ENCODE measurements at places on chromosomes 4 and X. TPM values are rescaled to one million over a fixed set of nuclear protein-coding genes. Genes with fewer than 3 reads are reported as not detected.

- DNase-seq = peak; percentile 68
Measured at GRCh38 chrX:56813318-56813837, 84.3 kb downstream of the NBDY start.

DNA sequence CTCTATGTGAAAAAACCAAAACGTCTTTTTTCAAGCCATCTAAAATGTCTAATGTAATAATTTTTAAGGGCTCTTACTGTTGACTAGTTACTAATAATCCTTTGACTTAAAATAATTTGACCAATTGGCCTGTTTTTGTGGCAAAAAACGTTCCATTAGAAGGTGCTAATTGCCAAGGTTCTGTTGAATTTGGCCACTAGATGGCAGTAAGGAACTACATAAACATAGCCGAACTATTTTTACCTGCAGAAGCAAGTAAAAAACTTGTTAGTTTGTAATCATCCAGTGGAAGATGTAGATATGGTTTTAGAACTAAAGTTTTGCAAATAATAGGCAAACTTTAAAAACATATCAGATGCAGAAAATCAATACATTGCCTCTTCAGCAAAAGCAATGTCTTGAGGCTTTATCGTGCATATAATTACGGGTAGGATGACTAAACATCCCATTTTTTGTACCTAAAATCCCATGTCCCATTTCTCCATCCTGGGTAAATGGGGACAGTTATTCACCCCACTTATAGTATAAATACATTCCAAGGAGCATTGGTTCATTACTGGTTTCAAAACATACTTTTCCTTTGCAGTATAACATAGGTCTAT is 57.6 kb downstream of the PROM1 start:
- DNase-seq = peak; percentile 50

GRCh38 chr4:165524532-165525190 is 145.9 kb downstream of the CPE start:
- no peak for DNase-seq

DNA sequence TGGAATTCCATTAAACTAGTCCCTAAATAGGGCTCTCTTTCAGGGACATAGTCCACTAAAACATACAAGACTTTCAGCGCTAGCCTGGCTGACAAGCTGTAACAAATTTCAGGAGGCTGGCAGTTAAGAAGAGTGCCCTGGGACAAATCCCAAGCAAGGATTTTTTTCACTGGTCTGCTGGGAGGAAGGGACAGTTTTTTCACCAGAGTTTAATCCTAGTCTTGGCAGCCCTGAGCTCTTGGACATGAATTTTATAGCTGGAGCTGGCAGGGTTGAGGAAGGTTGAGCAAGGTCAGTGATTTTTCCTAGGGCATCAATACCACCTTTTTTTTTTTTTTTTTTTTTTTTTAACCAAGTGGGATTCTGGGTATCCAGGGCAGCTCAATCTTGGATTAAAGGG is 184.4 kb downstream of the SH2D1A start:
- no peak for DNase-seq

The ARHGEF38 gene
- not detected for total RNA-seq

DNA sequence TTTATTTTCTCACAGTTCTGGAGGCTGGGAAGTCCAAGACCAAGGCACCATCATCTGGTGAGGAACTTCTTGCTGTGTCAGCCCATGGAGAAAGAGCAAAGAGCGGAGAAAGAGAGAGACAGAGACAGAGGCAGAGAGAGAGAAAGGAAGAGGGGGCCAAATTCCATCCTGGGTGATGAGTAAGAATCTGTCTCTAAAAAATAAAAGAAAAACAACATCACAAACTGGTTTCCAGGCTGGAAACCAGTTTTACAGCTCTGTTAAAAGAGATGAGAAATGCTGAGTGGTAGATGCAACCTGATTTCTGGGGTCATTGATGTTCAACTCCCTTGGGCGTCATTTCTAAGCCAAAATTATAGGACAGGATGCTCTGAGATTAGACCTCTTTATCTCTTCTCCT is 72.9 kb downstream of the SHOX start:
- DNase-seq = no peak

The USP17L13 gene
- not detected for total RNA-seq

- peak; percentile 56 for DNase-seq
Measured at GRCh38 chrX:136211766-136212556, 39.2 kb downstream of the MAP7D3 start.

GRCh38 chr4:178414881-178415446 is 972.7 kb upstream of the AGA start:
- no peak for DNase-seq

The AWAT1 gene
- total RNA-seq = not detected

GRCh38 chr4:147365396-147365795 is 115.5 kb upstream of the EDNRA start:
- DNase-seq = no peak

DNA sequence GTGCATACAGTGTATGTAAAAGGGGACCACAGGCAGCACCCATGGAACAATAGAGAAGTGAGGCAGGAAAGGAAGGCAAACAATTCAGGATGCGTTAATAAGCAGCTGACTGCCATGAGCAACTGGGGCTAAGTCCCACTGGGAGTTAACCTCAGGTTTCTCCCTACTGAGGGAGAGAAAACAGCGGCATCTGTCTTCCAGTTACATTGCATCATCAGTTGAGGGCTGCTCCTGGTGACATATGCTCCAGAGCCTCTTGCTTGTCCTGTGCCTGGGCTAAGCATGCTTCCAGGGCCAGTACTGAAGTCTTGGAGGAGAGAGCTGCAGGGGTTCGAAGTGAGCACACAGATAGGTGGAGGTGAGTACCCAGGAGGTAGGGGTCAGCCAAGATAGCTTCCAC is 24.3 kb downstream of the RAI2 start:
- DNase-seq = no peak

The NDST4 gene
- 0.12 TPM for total RNA-seq

DNA sequence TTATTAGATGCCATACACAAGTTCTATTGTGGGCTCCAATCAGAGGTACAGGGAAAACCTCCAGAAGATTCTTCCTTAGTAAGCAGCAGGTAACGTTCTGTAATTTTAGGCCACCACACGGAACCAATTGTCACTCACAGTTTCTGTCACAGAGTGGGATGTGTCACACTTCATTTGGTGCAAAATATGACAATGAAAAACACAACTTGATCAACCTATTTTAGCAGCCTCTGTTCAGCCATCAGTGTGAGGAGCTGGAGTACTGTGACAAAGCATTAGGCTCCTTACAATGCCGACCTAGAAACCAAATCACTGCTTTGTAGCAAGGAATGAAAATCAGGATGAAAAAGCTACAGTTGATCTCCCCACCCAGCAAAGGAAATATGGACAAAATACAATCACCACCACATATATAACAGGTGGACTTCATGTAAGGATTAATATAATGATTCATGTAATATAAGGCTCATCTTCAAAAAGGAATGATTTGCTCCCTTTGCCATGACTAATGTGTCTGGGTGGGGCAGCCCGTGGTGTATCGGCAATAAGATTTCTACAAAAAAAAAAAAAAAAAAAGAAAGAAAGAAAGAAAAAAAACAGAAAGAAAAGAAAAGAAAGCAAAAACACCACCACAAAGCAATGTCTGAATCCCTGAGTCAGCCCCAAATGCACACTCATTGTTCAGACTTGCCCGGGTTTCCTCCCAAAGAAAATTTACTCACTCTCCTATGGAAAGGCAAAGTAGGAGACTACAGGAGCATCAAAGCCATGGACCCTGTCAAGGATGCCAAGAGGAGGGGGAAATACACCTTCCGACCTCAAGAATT is 36.0 kb downstream of the SLC9A7 start:
- peak; percentile 42 for DNase-seq

DNA sequence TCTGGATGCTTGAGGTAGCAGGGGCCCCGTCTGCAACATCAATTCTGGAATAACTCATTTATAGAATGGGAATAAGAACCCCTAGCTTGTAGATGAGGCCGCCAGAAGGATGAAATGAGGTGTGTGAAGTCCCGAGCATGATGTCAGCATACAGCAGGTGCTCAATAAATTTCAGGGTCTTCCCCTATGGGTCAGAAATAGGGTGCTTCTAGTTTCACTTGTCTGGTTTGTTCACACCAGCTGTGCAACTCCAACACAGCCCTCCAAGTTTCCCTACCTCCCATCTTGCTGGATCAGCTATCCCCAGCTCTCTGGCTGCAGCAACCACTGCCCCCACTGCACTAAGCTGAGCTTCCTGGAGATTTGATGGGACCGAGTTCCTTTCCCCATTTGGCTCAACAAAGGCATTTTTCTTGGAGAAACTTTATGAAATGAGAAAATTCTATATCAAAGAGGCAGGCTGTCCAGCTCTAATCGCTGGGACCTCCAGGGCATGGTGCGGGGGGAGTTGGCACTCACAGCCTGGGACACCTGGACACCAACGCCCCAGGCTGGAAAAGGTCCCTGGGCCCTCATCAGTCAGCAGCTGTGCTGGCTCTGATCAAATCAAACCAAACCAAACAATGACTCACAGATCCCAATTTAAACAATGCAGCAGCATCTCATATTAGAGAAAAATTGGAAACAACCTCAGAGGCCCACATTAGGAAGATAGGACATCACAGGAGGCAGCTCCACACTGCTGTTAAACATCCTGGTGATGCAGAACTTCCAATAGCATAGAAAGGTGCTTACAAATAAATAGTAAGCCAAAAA is 13.3 kb downstream of the SLC2A9 start:
- peak; percentile 52 for DNase-seq

The ATG4A gene
- total RNA-seq = 31.2 TPM

- no peak for DNase-seq
Measured at GRCh38 chr4:129532573-129532972, 436.6 kb downstream of the C4orf33 start.

GRCh38 chr4:136562834-136563233 is 969.5 kb downstream of the PCDH18 start:
- DNase-seq = no peak

GRCh38 chr4:8891255-8891645 is 19.6 kb upstream of the HMX1 start:
- no peak for DNase-seq

DNA sequence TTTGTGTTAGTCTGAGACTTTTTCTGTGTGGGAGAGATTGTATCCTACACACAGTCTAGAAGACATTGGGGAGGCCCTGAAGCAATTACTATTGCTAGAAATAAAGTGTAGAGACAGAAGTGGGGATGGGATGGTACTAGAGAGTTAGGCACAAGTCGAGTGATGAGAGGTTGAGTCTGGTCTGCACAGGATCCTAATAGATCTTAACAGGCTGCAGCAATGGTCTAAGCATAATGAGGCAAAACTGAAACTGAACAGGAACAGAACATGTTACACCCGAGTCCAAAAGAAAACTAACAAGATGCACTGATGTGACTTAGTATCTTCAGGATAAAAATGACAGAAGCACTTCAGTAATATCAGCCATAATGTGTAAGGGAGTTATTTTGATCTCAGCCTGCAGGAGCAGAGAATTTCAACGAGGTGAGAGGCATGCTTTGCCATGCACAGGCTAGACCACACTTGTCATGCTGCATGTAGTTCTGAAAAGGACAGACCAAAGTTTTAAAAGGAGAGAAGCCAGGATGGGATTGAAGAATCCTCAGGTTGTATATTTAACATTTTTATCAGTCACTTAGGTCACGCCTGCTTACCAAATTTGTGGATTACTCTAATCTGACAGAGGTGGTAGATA is 205.8 kb upstream of the BOD1L1 start:
- no peak for DNase-seq

The TMEM35A gene
- 3.5 TPM for total RNA-seq

DNA sequence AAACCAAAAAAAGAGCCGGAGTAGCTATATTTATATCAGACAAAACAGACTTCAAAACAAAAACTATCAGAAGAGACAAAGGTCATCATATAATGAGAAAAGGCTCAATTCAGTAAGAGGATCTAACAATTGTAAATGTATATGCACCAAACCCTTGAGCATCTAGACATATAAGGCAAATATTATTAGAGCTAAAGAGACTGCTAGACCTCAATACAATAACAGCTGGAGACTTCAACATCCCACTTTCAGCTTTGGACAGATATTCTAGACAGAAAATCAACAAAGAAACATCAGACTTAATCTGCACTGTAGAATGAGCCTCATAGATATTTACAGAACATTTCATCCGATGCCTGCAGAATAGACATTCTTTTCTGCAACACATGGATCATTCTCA is 4.8 kb upstream of the PROM1 start:
- DNase-seq = no peak

The SLC26A1 gene
- not detected for total RNA-seq

DNA sequence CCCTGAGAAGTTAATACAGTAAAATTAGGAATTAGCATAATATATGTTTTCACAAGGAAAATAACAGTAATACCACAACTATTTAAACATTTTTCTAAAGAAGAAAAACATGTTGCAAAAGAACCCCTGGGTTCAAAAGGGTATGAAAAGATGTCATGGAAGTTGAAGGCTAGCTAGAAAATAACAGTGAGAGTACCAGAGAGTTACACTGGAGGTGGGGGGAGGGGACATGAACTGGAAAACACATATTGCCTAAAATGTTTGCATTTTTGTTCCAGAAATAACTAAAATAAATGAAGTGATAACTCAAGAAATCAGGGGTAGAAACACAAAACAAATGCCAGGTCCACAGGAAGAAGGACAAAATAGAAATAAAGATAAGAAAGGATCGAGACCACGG is 336.6 kb upstream of the MAD2L1 start:
- no peak for DNase-seq

DNA sequence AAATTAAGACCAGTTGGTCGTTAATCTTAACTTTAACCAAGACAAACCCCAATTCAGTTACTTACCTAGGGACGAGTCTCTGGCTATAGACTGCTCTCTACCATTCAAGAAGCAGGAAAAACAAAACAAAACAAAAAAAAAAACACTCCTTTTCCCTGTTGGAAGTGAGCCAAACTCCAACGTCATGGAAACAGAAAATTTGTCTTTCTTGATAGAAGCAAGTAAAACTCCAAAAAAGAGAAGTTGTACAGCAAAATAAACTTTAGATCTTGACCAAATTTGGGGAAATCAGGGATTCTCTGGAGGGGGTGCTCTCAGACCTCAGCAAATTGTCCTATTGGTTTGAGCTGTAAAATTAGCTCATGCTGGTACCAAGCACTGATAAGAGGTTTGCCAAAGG is 3.7 kb downstream of the CNGA1 start:
- DNase-seq = no peak

GRCh38 chr4:53505947-53506346 is 85.3 kb downstream of the LNX1 start:
- peak; percentile 7 for DNase-seq

DNA sequence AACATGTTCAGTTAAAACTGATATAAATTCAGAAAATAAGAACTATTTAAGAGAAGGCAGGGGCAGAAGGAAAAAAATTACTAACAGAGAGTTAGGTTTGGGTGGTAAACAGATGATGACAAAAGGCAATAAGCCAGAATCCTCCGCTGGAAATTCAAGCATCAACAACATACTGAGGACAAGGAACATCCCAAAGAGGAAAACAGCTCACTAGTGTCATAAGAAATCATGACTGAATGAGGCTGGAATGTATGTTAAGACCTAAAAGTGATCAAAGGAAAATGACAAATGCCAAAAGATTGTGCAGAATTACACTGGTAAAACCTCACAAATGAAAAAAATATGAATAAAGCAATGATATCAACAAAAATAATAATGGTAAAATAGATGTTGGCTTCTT is 88.4 kb downstream of the WDFY3 start:
- DNase-seq = peak; percentile 86

All from M059J (cell line).